GM23248 (cell line): ENCODE measurements at places on chromosomes 4 and X. TPM values are rescaled to one million over a fixed set of nuclear protein-coding genes. Genes with fewer than 3 reads are reported as not detected.

DNA sequence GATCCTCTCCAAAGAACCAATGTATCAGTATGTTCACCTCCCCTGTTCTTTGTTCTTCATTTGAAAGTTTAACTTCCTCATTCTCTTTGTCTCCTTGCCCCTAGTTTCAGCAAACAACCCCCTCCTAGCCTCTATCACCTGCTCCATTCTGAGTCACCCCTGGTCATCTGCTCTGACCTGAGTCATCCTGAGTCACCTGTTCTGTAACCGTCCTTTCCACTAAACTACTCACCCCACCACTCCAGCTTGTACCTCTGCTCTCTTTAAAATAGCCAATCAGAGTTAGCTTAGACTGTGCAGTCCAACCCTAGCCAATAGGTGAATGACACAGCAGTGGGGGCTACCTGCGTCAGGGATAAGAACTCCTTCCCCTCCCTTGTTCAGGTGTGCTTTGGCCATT, 249.8 kb upstream of the AADAT start:
- no peak overlapping the region for H3K4me3 ChIP-seq
- no peaks in the 10 kb centered on the region for H3K36me3 ChIP-seq
- no peaks in the 10 kb centered on the region for H3K4me1 ChIP-seq
- no peaks in the 10 kb centered on the region for H3K27me3 ChIP-seq

GRCh38 chr4:60313611-60314178, 886.4 kb upstream of the ADGRL3 start:
- no peaks in the 10 kb centered on the region for H3K36me3 ChIP-seq
- no peak overlapping the region for H3K27ac ChIP-seq
- no peak overlapping the region for H3K4me3 ChIP-seq
- no peaks in the 10 kb centered on the region for H3K27me3 ChIP-seq

DNA sequence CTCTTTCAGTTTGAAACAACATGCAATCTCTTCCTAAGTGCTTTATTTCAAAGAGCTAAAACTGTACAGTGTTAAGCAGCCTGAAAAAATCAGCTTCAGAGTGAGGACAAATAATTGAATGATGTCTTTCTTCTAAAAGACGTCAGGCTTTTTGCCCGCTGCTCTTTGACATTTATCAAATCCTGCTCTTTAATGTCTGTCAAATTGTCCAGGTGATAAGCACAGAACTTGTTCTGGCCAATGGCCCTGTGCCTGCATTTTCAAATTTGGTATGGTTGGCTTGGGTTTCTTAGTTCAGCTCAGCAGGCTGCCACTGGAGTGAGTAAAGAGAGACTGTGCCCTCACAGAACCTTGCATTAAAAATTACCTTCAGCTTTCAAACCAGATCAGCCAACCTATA, 712.9 kb upstream of the LCORL start:
- H3K27ac ChIP-seq, result no peak overlapping the region
- H3K4me3 ChIP-seq, result no peak overlapping the region
- no peak for DNase-seq
- H3K4me1 ChIP-seq, result no peaks in the 10 kb centered on the region
- no peaks in the 10 kb centered on the region for H3K36me3 ChIP-seq

DNA sequence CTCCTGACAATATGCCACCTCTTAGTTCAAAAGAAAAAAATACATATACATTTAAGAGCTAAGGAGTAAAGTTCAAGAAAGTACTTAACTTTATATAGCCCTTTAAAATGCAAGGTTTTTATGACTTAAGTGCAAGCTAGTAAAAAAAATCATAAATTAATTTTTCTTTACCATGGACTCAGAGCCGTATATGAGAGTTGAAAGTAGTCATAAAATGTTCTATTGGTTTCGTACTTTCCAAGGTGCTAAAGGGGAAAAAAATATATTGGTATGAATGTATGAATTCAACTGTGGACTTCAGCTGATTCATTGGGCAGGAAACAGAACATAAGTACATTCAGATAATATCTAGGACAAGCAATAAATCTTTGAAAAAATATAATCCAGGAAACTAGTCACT, 869.8 kb upstream of the AGA start:
- no peak overlapping the region for H3K27ac ChIP-seq
- H3K27me3 ChIP-seq, result no peaks in the 10 kb centered on the region
- H3K36me3 ChIP-seq, result no peaks in the 10 kb centered on the region
- no peak overlapping the region for H3K4me3 ChIP-seq
- H3K4me1 ChIP-seq, result no peaks in the 10 kb centered on the region
- DNase-seq, result no peak

Gene NOX1
- polyA plus RNA-seq, result 0.16 and 0.18 TPM in 2 replicates

Gene VCX3A
- polyA plus RNA-seq, result not detected in 2 replicates

GRCh38 chrX:105564501-105564900, 257.8 kb upstream of the NRK start:
- no peaks in the 10 kb centered on the region for H3K4me1 ChIP-seq
- no peak overlapping the region for H3K27ac ChIP-seq
- H3K27me3 ChIP-seq, result no peaks in the 10 kb centered on the region
- DNase-seq, result no peak
- H3K36me3 ChIP-seq, result no peaks in the 10 kb centered on the region

DNA sequence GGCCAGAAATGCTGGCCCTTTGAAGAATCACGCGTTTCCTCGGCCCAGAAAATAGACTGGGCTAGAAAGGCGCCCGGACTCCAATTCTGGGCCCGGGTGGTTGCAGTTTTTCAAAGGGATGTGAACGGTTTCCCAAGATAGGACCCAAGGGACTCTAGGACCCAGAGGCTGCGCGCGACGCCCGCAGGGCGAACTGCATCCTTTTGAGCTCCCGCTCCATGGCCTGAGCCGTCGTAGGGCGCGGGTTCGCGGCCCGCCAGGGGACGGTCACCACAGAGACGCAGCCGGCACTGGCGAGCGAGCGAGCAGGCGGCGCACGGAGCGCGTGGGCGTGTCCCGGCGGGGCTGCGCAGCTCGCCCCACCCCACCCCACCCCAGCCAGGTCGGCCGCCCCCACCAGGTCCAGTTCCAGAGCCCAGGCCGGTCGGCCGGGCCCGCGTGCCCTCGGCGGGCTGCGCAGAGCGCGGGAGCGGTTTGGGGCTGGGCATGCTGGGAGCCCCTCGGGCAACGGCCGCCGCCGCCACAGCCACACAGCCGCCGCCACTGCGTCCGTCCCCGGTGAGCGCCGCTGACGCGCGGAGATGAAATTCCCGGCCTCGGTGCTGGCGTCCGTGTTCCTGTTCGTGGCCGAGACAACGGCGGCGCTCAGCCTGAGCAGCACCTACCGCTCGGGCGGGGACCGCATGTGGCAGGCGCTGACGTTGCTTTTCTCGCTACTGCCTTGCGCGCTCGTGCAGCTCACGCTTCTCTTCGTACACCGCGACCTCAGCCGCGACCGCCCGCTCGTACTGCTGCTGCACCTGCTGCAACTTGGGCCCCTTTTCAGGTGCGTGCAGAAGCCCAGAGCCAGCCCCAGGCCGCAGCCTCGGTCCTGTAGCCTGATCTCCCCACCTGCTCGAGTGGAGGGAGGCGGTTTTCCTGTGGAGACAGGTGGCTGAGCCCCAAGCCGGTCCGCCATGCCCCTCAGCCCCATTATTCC, at the start of gene XK:
Gene XK (plus strand): TSS at position 411 of the 979 bp plus-strand sequence. CDS start 171 bp downstream, at position 582.
- H3K36me3 ChIP-seq, result no peaks in the 10 kb centered on the region
- H3K27ac ChIP-seq, result no peak within 1 kb of the TSS
- H3K4me3 ChIP-seq, result peak within 1 kb of the TSS; percentile 52
- no peaks in the 10 kb centered on the region for H3K27me3 ChIP-seq
